ENCODE measurements at places on chromosomes 3 and 15.

- no peak for DNase-seq
Measured at GRCh38 chr15:40008061-40008765, 30.8 kb downstream of the SRP14 start.

DNA sequence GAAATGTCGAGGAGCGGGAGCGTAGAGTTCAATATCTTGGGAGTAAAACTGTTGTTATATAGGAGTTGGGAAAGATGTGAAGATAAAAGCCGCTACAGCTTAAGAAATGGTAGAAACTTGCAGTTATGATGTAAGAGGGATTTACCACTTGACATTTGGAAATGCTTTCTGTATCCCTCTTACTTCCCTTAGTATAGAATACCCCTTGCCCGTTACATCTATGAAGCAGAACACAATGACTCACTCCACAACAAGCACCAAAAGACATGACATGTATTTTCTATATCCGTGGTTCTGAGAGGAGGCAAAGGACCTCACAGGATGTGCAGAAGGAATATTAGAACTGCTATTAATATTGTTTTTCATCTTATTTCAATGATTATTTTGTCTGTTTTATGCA is 254.2 kb upstream of the NR2F2 start:
- no peak for DNase-seq

- no peak for DNase-seq
Measured at GRCh38 chr3:4162096-4162495, 141.1 kb upstream of the SETMAR start.

DNA sequence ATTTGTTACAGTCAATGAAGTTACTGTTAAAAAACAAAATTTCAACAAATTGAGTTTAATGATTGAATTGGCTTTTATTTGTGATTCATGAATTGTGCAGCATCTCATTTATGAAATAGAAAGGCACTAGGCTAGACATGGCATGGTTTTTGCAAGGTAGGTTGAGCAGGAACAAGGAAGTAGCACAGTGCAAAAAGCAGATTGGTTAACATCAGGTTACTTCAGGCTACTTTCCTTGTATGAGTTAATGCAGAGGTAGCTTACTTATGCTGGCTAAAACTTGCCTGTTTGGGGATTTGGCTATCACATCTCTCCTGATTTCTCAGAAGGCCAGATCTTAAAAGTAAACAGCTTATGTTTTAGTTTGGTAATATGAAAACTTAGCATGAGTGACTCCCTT is 23.0 kb upstream of the SV2B start:
- DNase-seq: no peak

DNA sequence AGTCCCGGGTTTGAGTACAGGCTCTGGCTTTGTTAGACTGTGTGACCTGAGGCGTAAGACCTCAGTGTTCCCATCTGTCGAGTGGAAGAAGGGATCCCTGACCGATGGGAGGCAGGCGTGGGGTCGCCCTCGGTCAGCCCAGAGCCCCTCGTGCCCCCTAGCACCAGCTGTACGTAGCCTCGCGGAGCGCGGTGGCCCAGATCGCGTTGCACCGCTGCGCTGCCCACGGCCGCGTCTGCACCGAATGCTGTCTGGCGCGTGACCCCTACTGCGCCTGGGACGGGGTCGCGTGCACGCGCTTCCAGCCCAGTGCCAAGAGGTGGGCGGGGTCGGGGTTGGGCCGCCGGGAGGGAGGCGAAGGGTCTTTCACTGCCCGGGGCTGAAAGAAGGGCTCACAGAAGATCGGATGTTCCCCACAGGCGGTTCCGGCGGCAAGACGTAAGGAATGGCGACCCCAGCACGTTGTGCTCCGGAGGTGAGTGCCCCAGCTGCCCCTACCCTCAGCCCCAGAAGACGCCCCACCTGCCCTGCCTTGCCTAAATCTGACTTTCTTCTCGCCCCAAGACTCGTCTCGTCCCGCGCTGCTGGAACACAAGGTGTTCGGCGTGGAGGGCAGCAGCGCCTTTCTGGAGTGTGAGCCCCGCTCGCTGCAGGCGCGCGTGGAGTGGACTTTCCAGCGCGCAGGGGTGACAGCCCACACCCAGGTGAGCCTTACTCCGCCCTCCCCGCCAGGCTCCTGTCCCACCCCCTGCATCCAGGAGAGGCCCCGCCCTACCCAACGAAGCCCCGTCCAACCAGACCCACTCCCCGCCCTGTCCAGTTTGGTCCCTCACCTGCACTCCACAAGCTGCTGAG is 3.5 kb upstream of the LSMEM2 start:
- DNase-seq: no peak

GRCh38 chr15:79130535-79131130 is 40.1 kb upstream of the RASGRF1 start:
- DNase-seq: no peak

GRCh38 chr3:195767792-195768191 is 43.9 kb downstream of the MUC4 start:
- DNase-seq: no peak

GRCh38 chr15:67732671-67733374 is 92.5 kb upstream of the SKOR1 start:
- DNase-seq: no peak

- peak; percentile 3 for DNase-seq
Measured at GRCh38 chr3:170768334-170768801, 101.6 kb downstream of the RPL22L1 start.

Data from CD4-positive, alpha-beta T cell treated with Interleukin-10 for 1 hour (primary cell).